Uterine smooth muscle cell (primary cell): ENCODE measurements at places on chromosomes 2 and 18. TPM values are rescaled to one million over a fixed set of nuclear protein-coding genes. Genes with fewer than 3 reads are reported as not detected.

Gene ABHD1
- under 0.01 TPM in 2 replicates for total RNA-seq

Gene TMEM150A
- 3.1 and 8.1 TPM in 2 replicates for total RNA-seq

Gene ANKRD53
- 0.22 and 0.50 TPM in 2 replicates for total RNA-seq

Gene ASB18
- not detected in 2 replicates for total RNA-seq
